HFF-Myc (cell line): ENCODE measurements at places on chromosomes 16 and 17.

- DNase-seq, result no peak
Measured at GRCh38 chr16:47316442-47317015, 144.3 kb downstream of the ITFG1 start.

- DNase-seq, result no peak
Measured at GRCh38 chr17:74959826-74960515, 12.6 kb downstream of the HID1 start.

GRCh38 chr16:2687531-2688308, 5.4 kb downstream of the KCTD5 start:
- DNase-seq, result no peak

DNA sequence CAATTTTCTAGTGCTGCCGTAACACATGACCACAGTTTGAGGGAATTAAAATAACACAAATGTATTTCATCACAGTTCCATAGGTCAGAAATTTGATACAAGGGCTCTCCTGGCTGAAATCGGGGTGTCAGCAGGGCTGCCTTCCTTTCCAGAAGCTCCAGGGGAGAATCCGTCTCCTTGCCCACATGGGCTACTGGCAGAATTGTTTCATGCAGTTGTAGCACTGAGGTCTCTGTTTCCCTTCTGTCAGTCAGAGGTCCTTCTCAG, 20.5 kb downstream of the EIF4A3 start:
- no peak for DNase-seq

- no peak for DNase-seq
Measured at GRCh38 chr16:54522584-54522983, 236.0 kb upstream of the IRX3 start.

DNA sequence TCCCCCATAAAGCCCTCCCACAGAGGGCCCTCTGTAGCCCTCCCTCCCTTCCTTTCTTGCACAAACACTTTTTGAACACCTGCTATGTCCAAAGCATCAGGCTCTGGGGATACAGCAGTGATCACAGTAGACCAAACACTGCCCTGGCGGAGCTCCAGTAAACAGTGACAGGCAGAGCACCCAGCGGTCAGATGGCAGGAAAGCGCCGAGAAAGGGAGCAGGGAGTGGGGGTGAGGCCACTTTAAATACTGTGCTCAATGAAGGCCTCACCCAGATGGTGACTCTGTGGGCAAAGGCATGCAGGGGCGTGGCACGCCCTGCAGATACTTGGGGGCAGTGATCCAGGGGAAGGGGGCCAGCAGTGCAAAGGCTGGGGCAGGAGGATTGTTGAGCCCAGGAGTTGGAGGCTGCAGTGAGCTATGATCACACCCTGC, 7.6 kb downstream of the PRR29 start:
- DNase-seq, result no peak

DNA sequence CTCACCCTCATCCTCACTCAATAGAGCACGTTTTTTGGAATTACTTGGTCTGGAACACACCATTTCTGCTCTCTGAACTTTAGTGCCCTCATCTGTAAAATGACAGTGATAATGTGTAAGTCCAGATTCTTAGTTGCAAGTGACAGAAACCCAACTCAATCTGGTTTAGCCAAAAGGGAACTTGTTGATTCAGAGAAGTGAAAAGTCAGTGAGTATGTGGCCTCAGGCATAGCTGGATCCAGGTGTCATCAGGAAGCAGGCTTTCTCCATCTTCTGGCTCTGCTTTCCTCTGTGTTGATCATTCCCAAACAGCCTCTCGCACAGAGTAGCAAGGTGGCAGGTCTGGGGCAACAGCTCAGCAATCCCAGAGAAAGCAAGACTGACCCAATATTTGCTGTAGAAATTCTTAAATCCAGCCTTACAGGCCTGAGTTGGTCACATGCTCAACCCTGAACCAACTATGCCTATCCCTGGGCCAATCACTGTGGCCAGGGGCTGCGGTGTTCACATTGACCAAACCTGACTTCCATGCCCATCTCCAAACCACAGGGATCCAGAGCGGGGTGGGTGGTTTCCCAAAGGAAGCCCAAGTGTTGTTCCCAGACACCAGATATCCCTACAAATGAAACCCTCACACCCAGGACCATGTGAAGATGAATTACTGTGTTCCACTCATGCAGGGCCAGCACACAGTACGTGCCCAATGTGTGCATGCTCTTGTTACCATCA, 23.3 kb upstream of the ALKBH5 start:
- no peak for DNase-seq

- no peak for DNase-seq
Measured at GRCh38 chr17:56808503-56808902, 25.2 kb downstream of the C17orf67 start.

- peak; percentile 49 for DNase-seq
Measured at GRCh38 chr16:66020642-66021041, 345.8 kb upstream of the CDH5 start.

DNA sequence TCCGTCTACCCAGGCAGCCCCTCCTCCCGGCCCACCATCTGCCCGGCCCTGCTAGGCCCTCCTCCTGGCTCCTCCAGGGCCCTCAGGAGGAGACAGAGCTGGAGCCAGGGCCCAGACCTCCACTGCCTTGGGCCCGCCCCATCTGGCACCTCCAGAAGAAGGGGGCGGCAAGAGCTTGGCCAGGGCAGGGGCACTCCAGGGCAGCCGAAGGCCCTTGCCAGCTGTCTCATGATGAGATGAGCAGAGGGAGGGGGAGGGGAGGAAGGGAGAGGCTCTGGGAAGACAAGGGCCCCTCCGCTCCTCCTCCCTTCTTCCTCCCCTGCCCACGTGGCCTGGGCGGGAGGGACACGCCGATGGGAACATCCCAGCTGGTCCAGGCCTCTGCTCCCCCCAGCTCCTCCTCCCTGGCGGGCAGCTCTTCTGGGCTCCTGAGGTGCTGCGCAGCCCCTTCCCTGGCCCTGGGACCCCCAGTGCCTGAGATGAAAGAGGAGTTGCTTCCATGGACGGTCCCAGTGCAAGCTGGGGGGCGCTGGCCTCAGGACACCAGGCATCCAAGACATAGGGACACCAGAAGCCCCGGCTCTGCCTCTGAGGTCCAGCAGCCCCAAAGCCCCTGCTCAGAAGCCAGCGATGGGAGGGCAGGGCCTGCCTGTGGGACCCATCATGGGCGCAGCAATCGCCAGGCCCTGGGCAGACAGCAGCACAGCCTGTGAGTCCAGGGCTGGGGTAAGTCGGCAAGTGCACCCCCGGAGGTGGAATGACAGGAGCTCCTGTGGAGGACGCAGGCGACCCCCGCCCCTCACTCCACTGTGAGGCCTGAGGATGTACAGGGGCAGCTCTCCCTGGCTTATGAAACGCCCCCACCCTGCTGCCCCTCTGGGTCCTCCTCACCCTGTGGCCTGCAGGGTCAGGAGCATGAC, 23.6 kb upstream of the ENPP7 start:
- no peak for DNase-seq

GRCh38 chr16:23837553-23838308, 1.9 kb downstream of the PRKCB start:
- DNase-seq, result no peak

DNA sequence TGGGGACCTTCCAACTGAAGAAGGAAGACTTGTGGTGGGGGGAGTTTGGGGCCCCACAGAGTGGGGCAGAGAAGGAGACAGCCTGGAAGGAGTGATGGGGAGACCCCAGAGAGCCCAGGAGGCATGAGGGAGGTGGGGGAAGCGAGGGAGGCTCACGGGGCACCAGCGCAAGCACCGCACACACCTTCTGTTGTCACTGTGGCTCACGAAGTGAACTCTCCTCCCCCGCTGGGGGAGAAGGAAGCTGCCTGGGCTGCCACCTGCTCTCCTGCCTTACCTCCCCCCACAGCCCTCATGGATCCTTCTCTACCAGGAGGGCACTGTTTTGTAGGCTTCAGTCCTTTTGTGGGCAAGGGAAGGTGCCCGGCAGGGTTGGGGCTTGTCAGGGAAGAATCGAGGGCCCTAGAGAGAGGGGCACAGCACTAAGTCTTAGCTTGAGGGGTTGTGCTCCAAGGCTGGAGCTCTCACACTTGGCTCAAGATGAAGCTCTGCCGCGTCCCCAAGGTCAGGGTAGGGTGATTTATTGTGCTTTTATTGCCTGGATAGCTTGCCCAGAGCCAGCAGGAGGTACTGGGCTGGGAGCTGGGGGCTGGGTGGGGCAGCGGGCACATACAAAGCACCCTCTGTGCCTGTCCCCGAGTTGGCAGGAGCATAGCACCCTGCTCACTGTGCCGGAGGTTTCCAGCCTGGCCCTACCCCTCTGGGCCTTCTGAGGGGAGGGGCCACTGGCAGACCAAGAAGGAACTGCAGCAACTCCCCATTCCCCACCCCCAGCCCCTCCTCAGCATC, 4.6 kb upstream of the STARD3 start:
- DNase-seq, result no peak

DNA sequence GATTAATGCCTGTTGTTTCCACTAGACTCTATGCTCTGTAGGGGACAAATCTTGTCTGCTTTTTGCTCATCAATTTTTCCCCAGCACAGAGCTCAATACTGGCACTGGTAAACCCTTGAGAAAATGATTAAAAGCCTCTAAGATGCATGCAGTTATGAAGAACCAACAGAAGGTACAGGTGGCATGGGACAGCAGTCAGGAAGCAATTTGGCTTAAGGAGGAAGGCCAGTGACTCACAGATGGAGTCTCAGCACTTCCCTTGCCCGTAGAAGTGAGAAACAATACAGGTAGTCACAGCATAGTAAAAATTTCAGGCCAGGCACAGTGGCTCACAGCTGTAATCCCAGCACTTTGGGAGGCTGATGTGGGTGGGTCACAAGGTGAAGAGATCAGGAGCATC, 504.7 kb upstream of the RBFOX1 start:
- DNase-seq, result no peak

DNA sequence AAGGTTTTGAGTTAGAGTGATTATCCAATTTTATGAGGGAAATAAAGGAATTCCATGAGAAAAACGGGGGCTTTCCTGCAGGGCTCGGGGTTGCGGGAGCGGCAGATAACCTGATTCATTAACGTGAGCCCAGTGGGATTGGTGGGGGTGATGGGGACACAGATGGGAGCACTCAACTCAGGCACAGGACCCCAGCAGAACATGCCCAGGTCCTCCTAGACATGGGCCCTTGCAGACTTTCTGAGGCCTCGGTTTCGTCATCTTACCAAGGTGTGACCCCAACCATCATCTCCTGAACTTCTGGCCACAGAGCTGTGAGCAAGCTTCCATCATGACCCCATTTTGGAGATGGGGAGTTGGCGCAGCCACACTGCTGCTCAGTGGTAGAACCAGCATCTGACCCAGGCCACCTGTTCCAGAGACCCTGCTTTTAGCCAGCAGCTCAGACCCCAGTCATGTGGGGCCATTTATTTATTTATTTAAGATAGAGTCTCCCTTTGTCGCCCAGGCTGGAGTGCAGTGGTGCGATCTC, 22.3 kb downstream of the CARHSP1 start:
- DNase-seq, result no peak

GRCh38 chr16:50821586-50821985, 79.7 kb downstream of the CYLD start:
- DNase-seq, result peak; percentile 15

GRCh38 chr17:59329176-59330052, 2.0 kb upstream of the YPEL2 start:
- peak; percentile 59 for DNase-seq

DNA sequence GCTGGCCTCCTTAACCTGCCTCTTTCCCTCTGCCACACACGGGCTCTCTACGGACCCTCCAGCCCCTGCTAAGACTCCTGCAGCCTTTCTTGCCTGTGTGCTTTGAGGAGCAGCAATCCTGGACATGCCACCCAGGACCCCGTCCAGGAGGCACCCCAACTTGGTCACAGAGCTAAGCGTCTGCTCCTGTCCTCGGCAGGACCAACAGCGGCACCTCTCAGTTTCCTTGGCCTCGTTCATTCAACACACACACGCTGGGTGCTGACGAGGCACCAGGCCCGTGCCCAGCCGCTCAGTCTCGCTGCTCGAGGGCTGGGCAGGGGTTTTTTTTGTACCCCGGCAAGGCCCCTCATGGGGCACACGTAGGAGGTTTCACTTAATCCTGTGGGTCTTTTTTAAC, 15.2 kb downstream of the RPH3AL start:
- no peak for DNase-seq

DNA sequence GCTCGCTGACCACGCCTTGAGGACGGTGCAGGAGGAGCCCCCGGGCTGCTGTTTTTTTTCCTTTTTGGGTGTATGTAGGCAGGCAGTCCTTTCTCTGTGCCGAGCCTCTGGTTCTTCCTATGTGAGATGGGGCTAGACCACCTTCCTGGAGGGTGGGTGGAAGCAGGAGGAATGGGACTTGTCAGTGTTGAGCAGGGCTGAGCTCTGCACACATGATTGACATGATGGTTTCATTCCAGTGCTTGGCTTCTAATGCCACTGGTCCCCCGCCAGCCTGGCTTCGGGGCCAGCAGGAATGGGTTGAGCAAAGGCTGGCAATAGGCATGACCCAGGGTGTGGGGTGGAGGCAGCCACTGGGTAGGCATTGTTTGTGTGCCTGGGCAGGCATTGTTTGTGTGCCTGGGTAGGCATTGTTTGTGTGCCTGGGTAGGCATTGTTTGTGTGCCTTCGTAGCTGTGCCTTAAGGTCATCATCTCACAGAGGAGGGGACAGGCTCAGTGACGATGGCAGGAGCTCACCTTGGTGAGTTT, 14.2 kb upstream of the ADCY7 start:
- DNase-seq, result no peak

GRCh38 chr17:5800131-5800530, 215.8 kb upstream of the NLRP1 start:
- no peak for DNase-seq

- DNase-seq, result no peak
Measured at GRCh38 chr17:65797101-65797500, 235.7 kb upstream of the AXIN2 start.

- no peak for DNase-seq
Measured at GRCh38 chr17:9003355-9004131, 17.8 kb upstream of the NTN1 start.

DNA sequence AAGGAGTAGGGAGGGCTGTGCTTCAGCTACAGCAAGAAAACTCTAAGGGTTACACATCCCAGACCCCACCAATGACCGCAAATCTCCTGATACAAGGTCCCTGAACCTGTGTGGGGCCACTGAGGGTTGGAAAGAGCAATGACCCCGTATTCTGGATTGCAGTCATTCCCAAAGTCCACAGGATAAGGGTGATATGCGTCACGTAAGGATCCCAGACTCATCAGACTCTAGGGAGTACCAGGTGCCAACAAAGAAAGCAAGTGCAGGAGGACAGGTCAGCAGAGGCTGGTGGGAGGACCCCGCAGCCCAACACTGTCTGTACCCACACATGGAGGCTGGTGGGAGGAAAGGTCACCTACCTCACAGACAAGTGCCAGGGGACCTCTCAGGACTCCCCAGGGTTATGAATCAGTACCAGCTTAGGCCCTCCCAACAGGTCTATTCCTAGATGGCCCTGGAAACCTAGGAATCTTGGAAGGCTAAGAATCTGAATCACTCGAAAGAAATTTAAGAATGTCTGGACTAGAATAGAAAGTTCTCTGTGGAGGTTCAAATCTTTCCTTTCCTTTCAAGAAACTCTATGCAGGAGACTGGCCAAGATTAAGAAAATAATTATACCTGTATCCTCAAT, 16.2 kb downstream of the PITPNA start:
- no peak for DNase-seq

DNA sequence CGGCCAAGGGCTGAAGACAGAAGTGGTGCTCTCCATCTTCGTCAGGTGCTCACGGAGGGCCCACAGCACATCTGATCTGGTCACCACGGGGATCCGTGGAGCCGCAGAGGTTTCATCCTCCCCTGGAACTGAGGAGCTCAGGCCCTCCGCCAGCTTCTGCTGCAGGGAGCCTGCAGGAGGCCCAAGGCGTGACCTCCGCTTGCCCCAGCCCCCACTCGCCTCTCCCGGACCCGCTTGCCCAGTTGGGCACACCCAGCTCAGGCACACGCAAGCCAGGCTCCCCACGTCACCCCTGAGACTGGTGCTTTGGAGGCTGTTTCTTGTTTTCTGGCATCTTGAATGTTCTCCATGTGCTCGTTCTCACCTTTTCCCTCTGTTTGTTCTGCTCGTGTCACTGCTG, 39.4 kb upstream of the CHMP6 start:
- DNase-seq, result no peak
